CD4-positive, alpha-beta T cell treated with Interleukin-15 for 4 hours (primary cell): ENCODE measurements at places on chromosomes 1 and 21.

- DNase-seq: no peak
Measured at GRCh38 chr1:247281001-247281574, 25.2 kb downstream of the VN1R5 start.

GRCh38 chr1:113197719-113198330 is 124.8 kb downstream of the LRIG2 start:
- no peak for DNase-seq

- peak; percentile 49 for DNase-seq
Measured at GRCh38 chr1:166166698-166167571, at the start of gene FAM78B. Gene FAM78B, minus strand, starts transcription at chr1:166167001. Its CDS starts 753 bp downstream, at chr1:166166248.

- DNase-seq: no peak
Measured at GRCh38 chr1:205373022-205373797, 16.5 kb upstream of the KLHDC8A start.

DNA sequence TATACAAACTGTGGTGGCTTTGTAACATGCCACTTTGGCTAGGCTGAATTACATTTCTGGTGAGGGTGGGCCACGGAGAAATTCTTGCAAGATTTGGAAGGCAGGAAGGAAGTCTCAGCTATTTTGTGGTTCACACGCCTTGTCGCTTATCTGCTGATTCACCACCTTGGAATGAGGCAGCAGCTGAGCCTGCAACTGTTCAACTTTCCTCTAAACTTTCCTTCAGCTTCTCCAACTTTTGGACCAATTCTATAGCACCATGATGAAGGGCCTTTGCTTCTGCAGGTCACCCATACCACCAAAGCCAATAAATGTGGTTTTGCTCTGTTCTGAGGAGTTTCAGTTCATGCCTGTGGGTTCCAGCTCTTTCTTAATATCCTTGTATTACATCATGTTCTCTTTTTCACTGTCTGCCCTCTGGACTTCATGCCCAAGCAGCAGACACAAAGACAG is 337.6 kb upstream of the SNX7 start:
- peak; percentile 42 for DNase-seq
